Activated CD4-positive, alpha-beta T cell treated with anti-CD3 and anti-CD28 coated beads, Interleukin-2, amount 50 U/mL, for 16 hours (primary cell): ENCODE measurements at places on chromosomes 7 and 10.

- no peak for DNase-seq
Observed at GRCh38 chr7:48111596-48111995, 22.5 kb downstream of the UPP1 start.

- no peak for DNase-seq
Observed at GRCh38 chr10:131850383-131850870, 50.4 kb upstream of the PPP2R2D start.

DNA sequence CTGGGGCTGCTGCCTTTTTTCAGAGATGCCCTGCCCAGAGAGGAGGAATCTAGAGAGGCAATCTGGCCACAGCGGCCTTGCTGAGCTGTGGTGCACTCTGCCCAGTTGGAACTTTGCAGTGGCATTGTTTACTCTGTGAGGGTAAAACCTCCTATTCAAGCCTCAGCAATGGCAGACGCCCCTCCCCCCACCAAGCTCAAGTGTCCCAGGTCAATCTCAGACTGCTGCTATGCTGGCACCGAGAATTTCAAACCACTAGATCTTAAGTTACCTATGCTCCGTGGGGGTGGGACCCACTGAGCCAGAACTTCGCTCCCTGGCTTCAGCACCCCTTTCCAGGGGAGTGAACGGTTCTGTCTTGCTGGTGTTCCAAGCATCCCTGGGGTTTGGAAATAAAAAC lies 77.2 kb downstream of the EXOC4 start:
- no peak for DNase-seq

DNA sequence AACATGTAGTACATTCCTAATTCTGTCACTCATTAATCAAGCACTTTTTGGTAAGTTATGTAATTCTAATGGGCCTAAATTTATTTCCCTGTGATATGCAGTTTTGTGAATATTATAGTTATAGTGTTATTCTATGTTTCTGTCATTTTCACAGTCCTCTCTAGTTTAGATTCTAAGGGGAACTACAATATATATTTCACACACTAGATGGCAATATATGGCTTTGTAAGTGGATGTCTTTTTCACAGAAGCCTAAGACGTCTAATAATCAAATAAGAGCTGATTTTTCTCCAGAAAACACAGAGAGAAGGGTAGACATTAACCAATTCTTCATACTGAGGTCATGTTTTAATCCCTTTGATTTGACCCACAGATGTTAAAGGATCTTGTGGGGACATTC lies 18.0 kb downstream of the RNLS start:
- DNase-seq = peak; percentile 17

GRCh38 chr10:58556516-58557165 lies 44.0 kb downstream of the BICC1 start:
- DNase-seq = no peak

GRCh38 chr7:105703207-105703930 lies 122.1 kb upstream of the EFCAB10 start:
- DNase-seq = no peak

- no peak for DNase-seq
Observed at GRCh38 chr7:154918741-154919140, 84.2 kb downstream of the PAXIP1 start.

- no peak for DNase-seq
Observed at GRCh38 chr7:45655539-45655938, 81.4 kb downstream of the ADCY1 start.

DNA sequence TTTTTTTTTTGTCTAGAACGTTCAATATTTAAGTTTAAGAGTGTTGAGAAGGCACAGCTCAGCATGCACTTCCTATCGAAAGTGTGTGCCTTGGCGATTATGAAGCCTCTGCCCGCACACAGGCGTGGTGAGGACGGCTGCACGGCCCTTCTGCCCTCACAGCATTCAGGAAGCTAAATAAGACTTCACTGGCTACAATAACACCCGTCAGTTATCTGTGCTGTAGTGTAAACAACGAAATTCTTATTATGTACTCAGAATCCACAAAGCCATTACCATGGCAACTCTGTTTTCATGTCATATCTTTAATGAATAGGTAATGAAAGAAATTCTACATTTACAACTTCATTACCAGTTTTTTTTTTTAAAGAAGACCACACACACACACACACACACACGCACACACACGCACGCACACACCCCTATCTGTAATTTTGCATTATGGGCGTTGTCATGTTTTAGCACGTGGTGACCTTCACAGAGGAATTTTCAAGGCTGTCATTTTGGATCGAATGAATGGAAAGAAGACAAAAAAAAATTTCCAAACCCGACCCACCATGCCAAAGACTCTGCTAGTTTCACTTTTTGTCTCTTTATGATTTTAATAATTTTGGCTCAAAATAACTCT lies 254.8 kb upstream of the CTBP2 start:
- no peak for DNase-seq
